ENCODE measurements at places on chromosomes 3 and 15.

DNA sequence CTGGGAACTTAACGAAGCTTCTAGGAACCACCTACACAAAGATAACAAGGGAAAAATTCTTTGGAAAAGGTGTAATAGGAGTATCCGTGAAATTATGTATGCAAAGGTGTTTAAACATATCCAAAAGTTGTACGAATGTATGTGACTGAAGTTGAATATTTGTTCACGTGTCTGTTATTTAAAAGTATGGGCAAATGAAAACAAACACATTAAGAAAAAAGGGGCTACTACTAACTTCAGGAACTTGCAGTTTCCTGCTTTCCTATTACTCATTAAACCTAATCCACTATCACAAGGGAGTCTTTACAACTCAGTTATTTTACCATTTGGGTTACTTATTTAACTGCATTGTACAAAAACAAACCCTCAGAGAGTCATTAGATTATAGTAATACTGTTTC, 33.9 kb upstream of the GRAMD1C start:
- DNase-seq = peak; percentile 96

- DNase-seq = no peak
These were observed 456.3 kb upstream of the KCNMB2 start for GRCh38 chr3:178079966-178080365.

DNA sequence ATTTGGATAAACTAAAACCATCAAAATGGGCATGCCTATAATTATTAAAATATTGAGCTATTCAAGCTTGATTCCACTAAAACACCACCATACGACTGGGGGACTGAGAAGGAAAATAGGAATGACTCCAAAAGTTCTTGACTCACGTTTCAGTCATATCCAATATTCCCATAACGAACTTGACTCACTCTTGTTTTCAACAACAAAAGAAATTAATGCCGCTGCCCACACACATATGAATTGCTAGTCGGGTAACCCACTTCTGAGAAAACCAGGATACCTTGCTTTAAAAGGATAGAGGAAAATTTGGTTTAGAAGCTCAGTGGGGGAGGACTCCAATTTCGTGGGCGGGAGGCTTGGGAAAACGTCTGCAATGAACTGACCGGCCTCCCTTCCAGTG, 5.2 kb downstream of the HTR3C start:
- DNase-seq = no peak

- no peak for DNase-seq
These were observed 653 bp upstream of the WDR6 start for GRCh38 chr3:49006408-49007067.

DNA sequence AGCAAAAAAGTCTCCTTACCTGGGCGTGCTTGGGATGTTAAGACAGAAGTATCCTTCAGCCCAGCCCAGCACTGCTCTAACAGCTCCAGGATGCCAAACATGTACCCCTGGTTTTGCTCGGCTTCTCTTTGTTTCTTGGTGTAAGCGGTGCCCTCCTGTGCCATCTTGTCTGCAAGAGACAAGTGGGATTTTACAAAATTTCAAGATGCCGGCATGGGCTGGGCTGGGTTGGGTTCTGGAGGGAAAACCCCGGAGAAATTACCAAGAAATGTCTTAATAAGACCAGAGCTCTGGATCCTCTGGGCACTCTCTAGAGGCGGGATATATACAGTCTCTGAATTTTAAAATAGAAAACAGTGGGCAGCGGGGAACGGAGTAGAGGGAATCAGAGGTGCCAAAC, 4.6 kb upstream of the SOX14 start:
- DNase-seq = no peak

DNA sequence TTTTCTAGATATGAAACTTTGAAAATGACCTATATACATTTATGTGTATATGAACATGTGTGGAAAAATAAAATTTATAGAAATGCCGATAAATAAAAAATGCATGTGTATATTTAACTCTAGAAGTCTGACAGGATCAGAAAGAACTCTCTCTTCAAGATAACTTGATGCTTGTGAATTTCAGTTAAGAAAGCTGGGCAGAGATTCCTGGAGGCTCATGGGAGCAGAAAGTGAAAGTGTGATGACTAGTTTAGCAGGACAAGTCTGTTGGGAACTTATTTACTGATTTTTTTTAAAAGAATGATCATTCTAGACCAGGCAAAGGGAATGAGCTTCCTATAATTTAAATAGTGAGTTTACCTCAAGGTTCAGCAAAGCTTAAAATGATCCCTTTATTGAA, 81.5 kb upstream of the KCNAB1 start:
- peak; percentile 11 for DNase-seq

- DNase-seq = no peak
These were observed 188.9 kb upstream of the SYNPR start for GRCh38 chr3:63089007-63089750.

GRCh38 chr15:45185903-45186770, 1.6 kb downstream of the SHF start:
- no peak for DNase-seq

DNA sequence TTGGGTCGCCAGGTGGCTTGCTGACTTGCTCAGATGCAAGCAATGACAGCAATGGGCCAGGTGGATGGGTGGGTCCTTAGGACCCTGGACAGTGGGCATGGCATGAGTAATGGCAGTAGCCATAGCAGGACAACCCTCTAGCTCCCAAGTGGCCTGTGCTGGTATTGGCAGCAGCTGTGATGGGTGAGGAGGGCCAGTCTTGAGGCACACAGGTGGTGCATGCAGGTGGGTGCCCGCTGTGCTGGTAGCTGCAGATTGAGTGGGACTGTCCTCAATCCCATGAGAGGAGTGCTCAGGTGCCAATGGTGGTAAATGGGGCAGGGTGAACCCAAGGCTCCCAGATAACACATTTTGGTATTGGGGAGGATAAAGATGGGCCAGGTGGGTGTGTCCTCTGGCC, 24.2 kb downstream of the AGBL1 start:
- DNase-seq = no peak

GRCh38 chr3:66800941-66801545, 197.1 kb upstream of the KBTBD8 start:
- peak; percentile 27 for DNase-seq

GRCh38 chr15:63052077-63052841, 9.7 kb downstream of the TPM1 start:
- no peak for DNase-seq

DNA sequence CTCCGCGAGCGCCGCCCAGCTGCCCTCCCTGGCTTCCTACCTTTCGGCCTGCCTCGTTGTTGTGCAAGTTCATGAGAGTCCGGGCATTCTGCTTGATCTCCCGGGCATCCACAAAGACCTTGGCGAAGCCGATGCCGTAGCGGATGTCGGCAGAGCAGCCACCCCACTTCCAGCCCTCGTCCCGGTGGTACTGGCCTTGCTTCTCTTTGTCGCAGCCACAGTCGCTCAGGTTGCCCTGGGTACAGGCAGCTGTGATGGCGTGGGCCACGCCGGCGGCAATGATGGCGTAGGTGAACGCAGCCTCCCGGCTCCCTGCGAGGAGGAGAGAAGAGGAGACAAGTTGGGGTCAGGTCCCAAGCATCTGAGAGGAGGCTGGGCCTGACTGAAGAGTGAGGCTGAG, 25.4 kb downstream of the WNT7A start:
- no peak for DNase-seq

- no peak for DNase-seq
These were observed 230.7 kb downstream of the UACA start for GRCh38 chr15:70532531-70533186.

- DNase-seq = no peak
These were observed 2.5 kb downstream of the TM4SF1 start for GRCh38 chr3:149374793-149375500.

DNA sequence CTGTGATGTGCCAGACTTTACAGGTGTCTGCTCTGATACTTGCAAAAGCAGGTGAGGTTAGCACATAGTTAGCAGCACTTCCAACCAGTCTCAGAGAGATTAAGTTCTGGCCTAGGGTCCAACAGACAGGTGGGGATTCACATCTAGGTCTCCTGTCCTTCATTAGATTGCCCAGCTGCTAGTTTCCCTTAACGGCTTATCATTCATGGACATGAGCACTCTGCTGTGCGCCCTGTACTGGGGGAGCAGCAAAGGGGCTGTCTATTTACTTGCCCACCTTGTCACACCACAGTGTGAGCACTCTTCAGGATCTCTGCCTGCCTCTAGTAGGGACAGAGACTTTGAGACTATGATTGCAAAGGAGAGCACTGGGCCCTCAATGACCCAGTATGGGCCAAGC, 8.7 kb downstream of the SPSB4 start:
- no peak for DNase-seq

GRCh38 chr3:131796558-131797198, 238.1 kb downstream of the CPNE4 start:
- no peak for DNase-seq

GRCh38 chr15:98998279-98998678, 9.3 kb downstream of the PGPEP1L start:
- no peak for DNase-seq

- peak; percentile 83 for DNase-seq
These were observed 2.0 kb downstream of the FSTL1 start for GRCh38 chr3:120448756-120449155.

GRCh38 chr15:65833501-65834205, 35.6 kb upstream of the RAB11A start:
- DNase-seq = peak; percentile 40

GRCh38 chr15:40282147-40282868, 556 bp downstream of the ANKRD63 start:
- no peak for DNase-seq
